Testis (tissue), 5 donors: ENCODE measurements at places on chromosomes 6 and 20.
A peak's percentile ranks its signal among the peaks of the same experiment; 100 is the strongest.

DNA sequence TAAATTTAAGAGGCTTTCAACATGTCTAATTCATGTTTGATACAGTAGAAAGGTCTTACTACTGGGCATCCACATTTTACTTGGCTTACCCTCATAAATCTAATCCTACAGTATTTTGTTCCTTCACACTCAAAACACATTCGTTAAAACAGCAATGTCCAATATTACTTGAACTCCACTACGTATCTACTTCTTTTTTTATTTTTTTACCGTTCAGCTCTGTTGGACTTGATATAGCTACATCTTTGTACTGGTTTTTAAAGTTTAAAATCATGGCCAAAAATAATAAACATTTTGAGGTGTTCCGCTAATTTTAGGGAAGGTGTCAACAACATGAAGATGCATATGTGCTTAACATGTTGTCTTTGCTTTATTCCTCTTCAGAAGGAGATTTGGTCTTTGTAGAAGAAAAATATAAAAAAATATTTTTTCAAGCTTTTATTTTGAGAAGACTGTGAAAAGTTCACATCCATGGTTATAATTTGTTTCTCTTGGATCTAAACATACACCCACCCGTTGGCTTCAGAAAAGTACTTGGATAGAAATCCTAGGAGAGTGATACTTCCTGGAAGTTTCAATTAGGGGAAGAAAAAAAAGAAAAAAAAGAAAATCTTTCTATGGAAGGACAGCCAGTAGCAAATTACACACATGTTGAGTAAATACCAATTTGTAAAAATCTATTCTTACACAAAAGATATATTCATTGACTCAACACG, 71.5 kb downstream of the EPB41L2 start:
- DNase-seq: no peak
- peaks cover 6% of the 10 kb centered on the region for H3K4me1 ChIP-seq
- no peak overlapping the region for H3K4me3 ChIP-seq
- no peaks in the 10 kb centered on the region for H3K27me3 ChIP-seq

DNA sequence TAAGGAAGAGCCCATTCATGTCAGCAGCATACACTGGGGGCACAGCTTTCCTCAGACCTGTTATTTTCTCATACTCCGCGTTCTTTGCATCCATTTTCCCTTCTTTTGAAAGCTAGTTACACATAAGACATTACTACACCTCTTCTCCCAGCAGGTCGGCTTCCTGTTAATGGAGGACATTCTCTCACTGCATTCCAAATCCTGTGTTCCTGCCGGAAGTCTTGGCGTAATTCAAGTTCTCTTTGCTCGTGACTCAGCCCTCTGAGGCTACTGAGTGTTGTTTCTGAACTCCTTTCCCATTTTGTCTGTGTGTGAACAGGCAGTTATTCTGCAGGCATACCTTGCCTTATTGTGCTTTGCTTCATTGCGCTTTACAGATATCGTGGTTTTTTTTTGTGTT, 97.5 kb upstream of the ZBTB24 start:
- no peak overlapping the region for H3K27ac ChIP-seq
- H3K4me3 ChIP-seq: no peak overlapping the region
- H3K4me1 ChIP-seq: no peaks in the 10 kb centered on the region
- H3K36me3 ChIP-seq: no peaks in the 10 kb centered on the region
- DNase-seq: no peak

- H3K27ac ChIP-seq: peak overlapping the region; percentile 16
- H3K27me3 ChIP-seq: no peaks in the 10 kb centered on the region
- peak overlapping the region; percentile 58 for H3K4me3 ChIP-seq
- H3K4me1 ChIP-seq: peaks cover 8% of the 10 kb centered on the region
These were observed 26.1 kb downstream of the BFSP1 start for GRCh38 chr20:17504898-17505635.

DNA sequence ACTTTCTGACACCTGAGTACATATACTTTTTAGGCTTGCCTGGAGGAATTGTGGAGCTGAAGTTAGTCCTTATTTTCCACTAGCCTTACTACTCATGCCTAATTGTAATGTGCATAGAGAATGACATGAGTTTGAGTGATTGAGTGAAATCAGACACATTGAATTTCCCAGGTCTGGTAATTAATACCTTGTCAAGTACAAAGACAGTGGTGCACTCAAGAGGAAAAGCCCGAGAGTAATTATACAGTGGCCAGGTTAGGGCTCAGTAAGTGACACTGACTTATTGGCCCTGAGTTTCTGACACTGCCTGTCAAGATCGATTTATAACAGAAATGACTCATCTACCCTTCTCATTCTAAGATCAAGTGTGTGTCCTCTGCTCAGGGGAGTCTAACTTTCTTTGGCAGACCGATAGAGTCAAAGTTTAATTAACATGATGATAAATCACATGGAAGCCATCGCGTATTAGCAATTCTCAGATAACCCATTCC, 288.3 kb downstream of the TPBG start:
- no peaks in the 10 kb centered on the region for H3K4me1 ChIP-seq
- H3K27ac ChIP-seq: no peak overlapping the region
- no peak overlapping the region for H3K4me3 ChIP-seq
- DNase-seq: no peak

GRCh38 chr20:11235058-11235457, 561.3 kb upstream of the JAG1 start:
- DNase-seq: no peak
- peaks cover 4% of the 10 kb centered on the region for H3K4me1 ChIP-seq
- no peak overlapping the region for H3K4me3 ChIP-seq
- H3K27ac ChIP-seq: no peak overlapping the region

DNA sequence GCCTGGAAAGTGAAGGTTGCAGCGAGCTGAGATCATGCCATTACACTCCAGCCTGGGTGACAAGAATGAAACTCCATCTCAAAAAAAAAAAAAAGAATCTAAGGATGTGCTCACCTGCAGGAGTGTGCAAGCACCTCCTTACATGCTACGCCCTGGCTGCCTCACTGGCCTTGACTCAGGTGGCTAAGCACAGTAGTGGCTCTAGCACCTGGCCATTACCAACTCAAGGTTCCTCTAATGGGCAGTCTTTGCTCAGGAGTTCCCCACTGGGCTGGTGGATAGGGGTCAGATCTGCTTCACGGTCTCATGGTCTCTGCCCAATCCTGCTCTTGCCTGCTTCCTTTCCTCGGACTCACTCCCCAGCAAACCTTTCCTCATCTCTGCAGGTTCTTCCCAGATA, 39.7 kb downstream of the KCNK17 start:
- no peak overlapping the region for H3K4me3 ChIP-seq
- H3K27me3 ChIP-seq: no peaks in the 10 kb centered on the region
- no peaks in the 10 kb centered on the region for H3K36me3 ChIP-seq
- no peaks in the 10 kb centered on the region for H3K4me1 ChIP-seq
- no peak overlapping the region for H3K27ac ChIP-seq

DNA sequence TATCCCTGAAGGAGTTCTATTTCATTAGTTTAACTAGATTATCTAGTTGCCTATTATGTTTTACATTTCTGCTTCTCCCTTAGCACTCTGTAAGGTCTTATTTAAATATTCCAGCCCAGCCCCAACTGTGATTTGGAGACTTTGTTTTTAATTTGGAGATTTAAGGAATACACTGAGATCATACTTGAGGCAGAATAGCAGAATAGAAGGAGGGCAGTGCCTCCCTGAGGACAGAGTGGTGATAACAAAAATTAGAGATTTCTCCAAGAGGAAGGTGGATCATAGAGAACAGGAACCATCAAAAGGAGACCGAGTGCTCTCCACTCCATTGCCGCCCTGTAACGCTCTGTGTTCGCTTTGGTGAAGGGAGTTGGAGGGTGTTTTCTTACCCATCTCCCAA, 14.8 kb upstream of the CD164 start:
- H3K36me3 ChIP-seq: no peaks in the 10 kb centered on the region
- no peaks in the 10 kb centered on the region for H3K27me3 ChIP-seq
- no peaks in the 10 kb centered on the region for H3K4me1 ChIP-seq
- H3K27ac ChIP-seq: no peak overlapping the region

DNA sequence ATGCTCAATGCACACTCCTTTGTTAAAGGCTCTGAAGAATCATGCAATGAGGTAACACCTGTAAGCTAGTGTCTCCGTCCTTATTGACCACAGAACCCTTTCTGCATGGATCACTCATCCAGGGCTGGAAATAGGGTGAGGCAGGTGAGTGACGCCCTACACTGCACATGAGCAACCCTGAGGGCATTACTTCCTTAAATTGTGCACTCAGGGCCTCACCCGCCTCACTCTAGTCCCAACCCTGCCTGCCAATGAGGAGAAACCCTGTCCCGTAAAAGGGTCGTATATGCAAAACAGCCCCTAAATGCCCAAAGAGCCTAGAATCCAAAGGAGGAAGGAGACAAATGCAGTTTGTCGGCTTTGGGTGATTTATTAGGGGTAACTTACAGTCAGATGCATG, 33.6 kb upstream of the NOP56 start:
- no peak overlapping the region for H3K27ac ChIP-seq
- DNase-seq: no peak
- no peaks in the 10 kb centered on the region for H3K27me3 ChIP-seq
- H3K4me1 ChIP-seq: no peaks in the 10 kb centered on the region
- no peak overlapping the region for H3K4me3 ChIP-seq

DNA sequence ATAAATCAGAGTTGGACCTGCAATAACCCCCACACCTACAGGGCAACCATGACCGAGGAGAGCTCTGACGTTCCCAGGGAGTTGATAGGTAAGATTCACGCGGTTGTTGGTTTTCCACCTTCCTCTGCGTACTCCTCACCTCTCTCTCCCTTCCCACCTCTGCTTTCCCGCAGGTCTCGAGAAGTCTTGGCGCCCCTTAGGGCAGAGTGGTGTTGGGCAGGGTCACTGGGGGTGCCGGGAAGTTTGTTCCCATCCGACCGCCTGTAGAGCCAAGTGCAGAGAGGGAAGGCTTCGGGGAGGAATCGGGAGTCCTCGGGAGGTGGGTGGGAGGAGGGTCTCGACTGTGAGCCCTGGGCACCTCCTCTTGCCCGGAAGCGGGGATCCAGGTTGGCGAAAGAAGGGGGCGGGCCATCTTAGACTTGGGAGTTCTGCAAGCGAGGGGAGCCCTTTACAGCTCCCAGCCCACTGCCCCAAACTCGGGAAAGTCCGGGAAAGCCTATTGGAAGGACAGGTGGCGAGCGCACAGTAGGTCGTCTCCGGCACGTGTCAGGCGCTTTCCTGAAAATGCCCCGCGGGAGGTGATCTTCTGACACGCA, 672 bp downstream of the CARMIL1 start:
- DNase-seq: peak; percentile 46
- H3K27ac ChIP-seq: peak overlapping the region; percentile 88
- H3K27me3 ChIP-seq: no peaks in the 10 kb centered on the region
